ENCODE measurements at places on chromosomes 16 and 17. TPM values are rescaled to one million over a fixed set of nuclear protein-coding genes. Genes with fewer than 3 reads are reported as not detected.

ATP1B2 gene
- total RNA-seq: 0.30 TPM

KIF2B gene
- total RNA-seq: not detected

CYGB gene
- 0.44 TPM for total RNA-seq

PLEKHH3 gene
- total RNA-seq: 1.9 TPM

ACSM2A gene
- total RNA-seq: 0.49 TPM

AGRP gene
- total RNA-seq: not detected

GRCh38 chr17:48228720-48229119 lies 121.2 kb downstream of the SNX11 start:
- H3K4me1 ChIP-seq: peaks cover 15% of the 10 kb centered on the region
- no peak overlapping the region for H3K4me3 ChIP-seq
- no peaks in the 10 kb centered on the region for H3K36me3 ChIP-seq
- no peak for DNase-seq

DNA sequence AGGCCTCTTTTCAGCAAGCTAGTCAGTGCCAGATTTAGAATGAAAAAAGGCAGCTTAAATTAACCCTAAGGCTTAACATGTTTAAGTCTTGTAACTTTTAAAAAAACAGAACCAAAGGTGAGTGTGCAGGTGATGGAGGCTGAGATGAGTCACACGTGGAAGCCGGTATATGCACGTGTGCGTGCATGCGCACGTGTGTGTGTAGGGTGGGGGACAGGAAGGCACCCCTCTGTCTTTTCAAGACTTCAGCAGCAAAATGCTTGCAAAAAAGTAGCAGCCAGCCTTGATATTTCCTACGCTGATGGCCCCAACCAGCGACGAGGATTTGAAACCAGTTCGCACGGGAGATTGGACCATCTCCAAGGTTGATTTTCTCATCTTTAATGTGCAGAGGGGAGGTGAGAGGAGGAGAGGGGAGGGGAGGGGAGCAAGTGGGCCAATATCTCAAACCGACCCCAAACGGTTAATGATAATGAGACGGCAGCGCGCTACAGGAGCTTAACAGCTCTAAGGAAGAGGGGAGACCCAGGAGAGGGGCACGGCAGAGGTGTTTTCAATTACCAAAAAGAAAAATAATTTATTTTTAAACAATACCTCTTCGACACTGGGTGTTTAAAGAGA lies 154.7 kb downstream of the ZNF423 start:
- H3K27me3 ChIP-seq: peaks cover 16% of the 10 kb centered on the region
- H3K27ac ChIP-seq: no peak overlapping the region
- DNase-seq: no peak
- H3K36me3 ChIP-seq: no peaks in the 10 kb centered on the region

GRCh38 chr17:63555500-63556156 lies 5.4 kb downstream of the DCAF7 start:
- DNase-seq: no peak
- peaks cover 18% of the 10 kb centered on the region for H3K36me3 ChIP-seq
- no peaks in the 10 kb centered on the region for H3K27me3 ChIP-seq
- no peak overlapping the region for H3K4me3 ChIP-seq

GRCh38 chr17:16418685-16419068 lies 3.3 kb downstream of the TRPV2 start:
- DNase-seq: peak; percentile 35
- H3K27ac ChIP-seq: peak overlapping the region; percentile 97
- H3K27me3 ChIP-seq: no peaks in the 10 kb centered on the region
- H3K4me1 ChIP-seq: peaks cover 64% of the 10 kb centered on the region
- H3K4me3 ChIP-seq: peak overlapping the region; percentile 82
- peaks cover 7% of the 10 kb centered on the region for H3K36me3 ChIP-seq

DNA sequence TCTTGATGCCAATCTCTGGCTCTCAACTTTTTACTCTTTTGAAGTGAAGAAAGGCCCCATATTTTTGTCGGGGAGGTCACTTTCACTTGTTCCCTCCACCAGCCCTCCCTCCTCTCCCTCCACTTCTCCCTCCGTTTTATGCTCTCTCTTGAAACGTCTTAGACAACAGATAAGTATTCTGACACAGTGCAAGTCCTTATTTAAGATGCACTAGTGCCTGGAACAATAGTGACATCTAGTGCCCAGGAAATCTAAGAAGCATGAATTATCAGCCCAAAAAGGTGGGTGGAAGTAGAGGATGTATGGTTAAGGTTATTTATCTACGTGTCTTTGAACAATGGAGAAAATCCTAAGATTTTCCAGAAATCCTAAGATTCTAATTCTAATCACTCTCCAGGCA lies 17.9 kb downstream of the PSME3IP1 start:
- no peak overlapping the region for H3K4me3 ChIP-seq
- no peaks in the 10 kb centered on the region for H3K4me1 ChIP-seq
- no peaks in the 10 kb centered on the region for H3K27me3 ChIP-seq
- H3K36me3 ChIP-seq: peaks cover 30% of the 10 kb centered on the region
- H3K27ac ChIP-seq: no peak overlapping the region

DNA sequence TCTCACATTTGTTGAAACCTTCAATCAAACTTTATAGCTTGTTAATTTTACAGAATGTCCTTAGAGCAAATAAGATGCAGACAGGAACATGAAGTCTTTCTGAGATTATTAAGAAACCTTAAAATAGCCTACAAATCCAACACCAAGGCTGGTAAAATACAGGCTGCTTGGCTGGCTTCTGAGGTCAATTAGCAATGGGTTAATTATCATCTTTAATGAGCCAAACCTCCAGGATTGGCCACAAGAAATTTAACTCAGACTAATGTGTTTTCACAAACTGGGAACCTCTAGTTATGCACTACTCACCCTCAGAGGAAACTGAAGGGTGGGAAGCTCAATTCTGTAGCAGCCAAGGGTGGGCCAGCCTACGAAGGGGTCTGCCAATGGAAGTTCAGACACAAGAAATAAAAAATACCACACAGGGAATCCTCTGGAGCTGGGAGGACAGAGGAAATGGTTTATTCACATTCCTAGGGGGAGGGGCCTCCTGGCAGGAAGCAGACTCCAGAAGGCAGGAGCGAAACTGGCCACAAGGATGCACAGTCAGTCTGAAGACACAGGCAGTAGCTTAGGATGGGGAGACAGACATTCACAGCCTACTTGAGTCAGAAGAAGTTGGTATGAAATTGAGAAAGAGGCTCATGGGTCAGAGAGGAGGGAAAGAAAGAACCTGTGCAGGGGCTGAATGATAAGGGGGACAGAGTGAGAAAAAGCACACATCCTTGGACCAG lies 36.1 kb downstream of the HIC1 start:
- no peak for DNase-seq
- H3K27me3 ChIP-seq: no peaks in the 10 kb centered on the region
- H3K36me3 ChIP-seq: peaks cover 3% of the 10 kb centered on the region
- H3K4me1 ChIP-seq: peaks cover 60% of the 10 kb centered on the region
- peak overlapping the region; percentile 86 for H3K4me3 ChIP-seq

GRCh38 chr16:26688105-26688504 lies 378.6 kb upstream of the C16orf82 start:
- H3K4me3 ChIP-seq: no peak overlapping the region
- peaks cover 8% of the 10 kb centered on the region for H3K4me1 ChIP-seq
- no peak overlapping the region for H3K27ac ChIP-seq

DNA sequence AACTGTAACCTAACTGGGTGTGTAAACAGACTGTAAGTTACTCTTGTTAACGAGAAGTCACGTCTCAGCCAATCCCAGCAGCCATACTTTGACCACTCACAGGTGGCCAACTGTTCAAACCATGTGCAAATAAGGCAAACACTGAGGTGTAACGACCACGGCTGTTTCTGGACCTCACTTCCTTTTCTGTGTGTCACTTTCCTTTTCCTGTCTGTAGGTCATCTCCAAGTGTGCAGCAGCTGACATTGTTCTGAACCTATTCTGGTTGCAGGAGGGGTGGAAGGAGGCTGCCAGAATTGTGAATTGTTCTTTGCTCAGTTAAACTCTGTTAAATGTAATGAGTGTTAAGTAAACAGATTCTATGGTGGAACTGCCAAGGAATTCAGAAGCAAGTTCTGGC lies 627.4 kb downstream of the KCNJ2 start:
- no peak overlapping the region for H3K4me3 ChIP-seq
- H3K27me3 ChIP-seq: no peaks in the 10 kb centered on the region
- no peaks in the 10 kb centered on the region for H3K4me1 ChIP-seq
- DNase-seq: no peak

DNA sequence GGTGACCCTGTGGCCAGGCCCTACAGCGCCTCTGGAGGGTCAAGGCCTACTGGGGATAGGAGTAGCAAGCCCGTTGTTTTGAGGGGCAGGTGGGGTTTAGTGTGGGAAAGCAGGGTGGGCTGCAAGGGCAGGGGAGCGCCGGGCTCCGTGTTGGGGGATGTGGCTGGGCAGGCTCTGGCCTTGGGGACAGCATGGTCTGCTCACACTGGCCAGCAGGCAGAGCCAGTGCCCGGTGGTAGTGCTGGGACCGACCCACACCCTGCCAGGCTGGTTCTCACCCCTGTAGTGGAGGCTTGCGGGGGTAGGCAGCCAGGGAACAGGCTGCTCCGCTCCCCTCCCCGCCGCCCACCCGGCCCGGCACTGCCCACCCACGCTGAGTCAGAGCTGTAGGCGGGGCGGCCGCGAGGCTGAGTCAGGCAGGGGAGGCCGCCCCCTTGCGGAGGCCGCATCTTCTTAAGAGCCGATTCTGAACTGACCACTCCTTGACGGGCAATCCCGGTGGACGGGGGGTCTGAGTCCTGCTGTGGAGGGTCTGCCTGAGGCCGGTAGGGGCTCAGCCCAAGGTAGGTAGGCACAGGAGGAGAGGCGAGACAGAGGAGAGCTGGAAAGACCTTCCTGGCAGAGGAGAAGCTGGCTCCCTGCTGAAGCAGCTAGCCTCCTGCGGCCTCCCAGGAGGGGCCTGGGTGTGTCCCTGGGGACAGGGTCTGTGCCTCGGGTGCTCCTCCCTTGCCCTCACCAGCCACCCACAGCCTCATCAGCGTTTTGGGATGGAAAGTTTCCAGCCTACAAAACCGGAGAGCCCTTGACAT lies 62.4 kb downstream of the BAIAP2 start:
- H3K4me3 ChIP-seq: peak overlapping the region; percentile 24
- no peaks in the 10 kb centered on the region for H3K27me3 ChIP-seq
- H3K36me3 ChIP-seq: no peaks in the 10 kb centered on the region
- DNase-seq: peak; percentile 73

DNA sequence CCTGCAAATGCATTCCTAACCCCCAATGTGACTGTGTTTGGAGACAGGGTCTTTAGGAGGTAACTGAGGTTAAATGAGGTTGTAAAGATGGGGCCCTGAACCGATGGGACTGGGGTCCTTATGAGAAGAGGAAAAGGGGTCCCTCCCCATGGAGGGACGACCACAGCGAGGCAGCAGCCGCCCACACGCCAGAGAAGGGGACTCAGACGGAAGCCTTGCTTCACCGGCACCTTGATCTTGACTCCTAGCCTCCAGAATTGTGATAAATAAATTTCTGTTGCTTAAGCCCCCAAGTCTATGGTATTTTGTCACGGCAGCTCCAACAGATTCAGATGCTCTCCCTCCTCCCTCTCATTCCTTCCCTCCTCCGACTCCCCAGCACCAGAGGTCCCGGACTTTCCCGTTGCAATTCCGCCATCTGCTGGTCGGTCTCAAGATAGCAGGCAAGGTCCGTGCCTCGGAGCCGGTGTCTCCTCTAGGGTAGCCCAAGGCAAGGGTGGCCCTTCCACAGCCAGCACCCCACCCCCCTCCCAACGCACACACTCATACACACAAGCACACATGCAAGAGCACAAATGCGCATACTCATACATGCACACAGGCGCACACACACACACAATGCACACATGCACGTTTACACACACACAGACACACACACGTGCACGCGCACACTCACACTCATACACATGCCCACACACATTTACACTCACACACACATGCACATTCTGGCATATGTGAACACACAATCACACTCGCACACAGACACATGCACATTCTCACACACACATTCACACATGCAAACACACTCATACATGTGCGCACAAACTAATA lies 23.1 kb upstream of the C16orf78 start:
- no peak overlapping the region for H3K27ac ChIP-seq
- H3K27me3 ChIP-seq: peaks cover 21% of the 10 kb centered on the region
- H3K4me1 ChIP-seq: no peaks in the 10 kb centered on the region
- H3K4me3 ChIP-seq: no peak overlapping the region
- H3K36me3 ChIP-seq: no peaks in the 10 kb centered on the region
- peak; percentile 54 for DNase-seq

DNA sequence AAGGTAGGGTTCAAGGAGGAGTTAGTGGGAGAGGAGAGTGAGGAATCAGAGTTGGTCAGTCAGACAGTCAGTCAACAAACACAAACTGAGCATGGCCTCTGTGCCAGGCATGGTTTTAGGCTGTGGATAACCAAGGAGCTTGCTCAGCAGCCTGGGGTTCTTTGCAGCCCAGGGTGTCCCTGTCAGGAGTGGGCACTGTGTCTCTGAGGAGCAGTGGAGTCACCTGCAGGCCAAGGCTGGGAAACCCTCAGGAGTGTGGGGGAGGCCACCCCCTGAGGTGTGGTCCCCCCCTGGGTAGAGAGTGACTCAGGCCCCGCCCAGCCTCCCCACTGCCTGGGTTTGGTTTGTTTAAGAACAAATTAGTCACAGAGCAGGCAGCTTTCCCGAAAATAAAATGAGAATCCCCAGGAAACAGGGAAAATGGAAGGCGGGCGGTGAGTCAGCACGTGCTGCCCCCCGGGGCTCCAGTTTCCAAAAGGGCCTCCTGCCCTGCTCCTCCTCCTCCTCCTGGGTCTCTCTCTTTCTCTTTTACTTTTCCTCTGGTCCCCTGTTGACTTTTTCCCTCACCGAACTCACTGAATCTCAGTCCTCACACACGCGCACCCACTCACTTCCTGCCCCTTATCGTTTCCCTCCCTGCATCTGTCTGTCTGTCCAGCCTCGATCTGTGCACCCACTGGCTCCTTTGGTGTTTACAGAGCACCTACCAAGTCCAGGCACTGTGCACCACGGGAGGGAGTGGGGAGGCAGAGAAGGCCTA lies 44.3 kb downstream of the SOCS3 start:
- no peaks in the 10 kb centered on the region for H3K36me3 ChIP-seq
- peaks cover 48% of the 10 kb centered on the region for H3K4me1 ChIP-seq
- peak overlapping the region; percentile 84 for H3K27ac ChIP-seq
- H3K4me3 ChIP-seq: peak overlapping the region; percentile 63

- no peak for DNase-seq
- H3K4me1 ChIP-seq: no peaks in the 10 kb centered on the region
- peaks cover 9% of the 10 kb centered on the region for H3K27me3 ChIP-seq
Measured at GRCh38 chr16:75868636-75869632, 142.6 kb upstream of the CPHXL start.

GRCh38 chr17:48438516-48439061 lies 8.6 kb upstream of the SKAP1 start:
- no peak for DNase-seq
- H3K36me3 ChIP-seq: no peaks in the 10 kb centered on the region
- H3K27me3 ChIP-seq: no peaks in the 10 kb centered on the region
- peak overlapping the region; percentile 53 for H3K4me3 ChIP-seq
- H3K4me1 ChIP-seq: peaks cover 85% of the 10 kb centered on the region
- H3K27ac ChIP-seq: peak overlapping the region; percentile 39

- DNase-seq: no peak
- H3K4me1 ChIP-seq: peaks cover 57% of the 10 kb centered on the region
Measured at GRCh38 chr16:54932021-54932660, 1.5 kb downstream of the IRX5 start.

DNA sequence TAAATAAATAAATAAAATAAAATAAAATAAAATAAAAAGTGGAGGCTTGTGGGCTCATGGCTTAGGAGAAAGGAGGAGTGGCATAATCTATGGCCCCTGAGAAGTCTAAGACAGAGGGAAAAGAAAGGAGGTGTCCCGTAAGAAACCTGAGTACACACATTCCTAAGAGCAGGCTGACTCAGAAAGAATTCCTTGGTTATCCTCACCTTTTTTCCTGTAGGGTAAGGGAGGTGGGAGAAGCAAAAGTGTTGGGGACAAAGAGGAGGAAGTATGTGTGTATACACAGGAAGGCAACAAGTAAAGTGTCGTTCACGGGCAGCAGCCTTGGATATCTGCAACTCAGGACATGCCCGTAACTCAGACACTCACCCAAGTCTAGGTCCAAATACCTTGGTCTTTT lies 29.3 kb downstream of the MARF1 start:
- no peak for DNase-seq
- H3K27ac ChIP-seq: no peak overlapping the region
- H3K36me3 ChIP-seq: peaks cover 10% of the 10 kb centered on the region
- H3K4me3 ChIP-seq: no peak overlapping the region
- H3K4me1 ChIP-seq: peaks cover 11% of the 10 kb centered on the region

Data from activated T-cell treated with anti-CD3 and anti-CD28 coated beads, Interleukin-2, amount 50 U/mL, for 72 hours (primary cell).